ENCODE measurements at places on chromosomes 16 and 17.

DNA sequence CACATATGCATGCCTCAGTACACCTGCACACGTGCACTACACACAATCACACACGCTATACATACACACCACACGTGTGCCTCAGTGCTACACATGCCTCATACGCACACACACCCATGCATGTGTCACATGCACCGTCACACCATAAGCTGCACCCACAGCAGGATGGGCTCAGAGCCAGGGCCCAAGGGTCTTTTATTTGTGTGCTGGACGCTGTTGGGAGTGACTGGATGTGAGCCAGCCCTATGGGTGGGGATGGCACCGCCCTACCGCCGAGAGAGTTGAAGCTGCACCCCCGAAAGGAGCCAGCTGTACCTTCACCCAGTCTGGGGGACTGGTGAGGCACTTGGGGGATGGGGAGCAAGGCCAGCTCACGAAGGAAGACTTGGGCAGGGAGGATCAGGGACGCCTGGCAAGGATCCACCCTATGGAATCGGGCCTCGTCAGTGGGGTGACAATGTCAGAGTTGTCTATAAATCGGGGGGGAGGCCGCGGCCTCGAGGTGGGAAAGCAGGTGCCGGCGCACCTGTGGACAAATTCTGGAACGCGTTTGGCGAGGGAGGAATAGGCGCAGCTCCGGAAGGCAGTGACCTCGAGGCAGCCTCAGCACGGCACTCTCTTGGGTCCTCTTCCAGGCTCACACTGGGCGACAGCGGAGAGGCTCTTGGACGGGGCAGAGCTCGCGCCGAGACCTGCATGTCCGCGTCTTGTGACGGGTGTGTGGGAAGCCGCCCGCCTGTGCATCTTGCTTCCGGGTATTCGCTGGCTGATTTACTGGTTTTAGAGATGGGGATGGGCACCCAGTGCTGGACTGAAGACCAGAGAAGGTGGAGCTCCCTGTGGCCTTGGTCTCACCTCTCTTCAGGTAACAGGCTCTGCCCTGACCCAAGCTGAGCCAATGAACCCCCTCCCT is 7.3 kb downstream of the RGS11 start:
- DNase-seq, result no peak

DNA sequence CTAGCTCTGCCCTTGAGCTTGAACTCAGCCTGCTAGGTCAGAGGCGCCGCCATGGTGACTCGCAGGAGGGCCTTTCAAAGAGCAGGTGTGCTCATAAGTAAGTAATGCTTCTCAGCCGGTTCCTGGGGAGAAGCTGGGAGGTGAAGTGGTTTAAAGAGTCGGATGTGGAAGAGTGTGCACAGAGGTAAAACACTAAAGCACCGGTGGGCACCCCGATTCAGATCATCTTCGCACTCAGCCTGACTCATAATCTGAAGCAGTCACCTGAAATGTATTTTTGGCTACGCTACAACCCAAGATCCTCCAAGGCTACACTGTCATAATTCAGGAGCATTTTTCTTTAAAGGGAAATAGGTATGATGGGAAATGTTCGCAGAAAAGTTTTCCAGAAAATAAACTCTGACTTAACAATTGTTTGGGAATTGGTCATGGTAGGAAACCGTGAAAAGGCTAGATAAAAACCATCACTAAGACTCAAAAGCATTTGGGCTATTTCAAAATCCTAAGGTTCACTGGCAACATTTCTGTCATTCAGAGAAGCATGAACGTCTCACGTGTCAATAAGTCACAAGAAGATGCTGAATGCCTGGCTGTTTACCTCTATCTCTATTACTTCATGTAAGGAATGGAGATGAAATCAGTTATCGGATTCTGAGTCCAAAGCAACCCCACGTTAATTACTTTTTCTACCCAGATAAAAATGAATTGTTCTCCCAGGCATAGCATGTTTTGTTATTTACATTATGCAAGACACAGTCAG is 17.8 kb downstream of the CDH8 start:
- DNase-seq, result no peak

DNA sequence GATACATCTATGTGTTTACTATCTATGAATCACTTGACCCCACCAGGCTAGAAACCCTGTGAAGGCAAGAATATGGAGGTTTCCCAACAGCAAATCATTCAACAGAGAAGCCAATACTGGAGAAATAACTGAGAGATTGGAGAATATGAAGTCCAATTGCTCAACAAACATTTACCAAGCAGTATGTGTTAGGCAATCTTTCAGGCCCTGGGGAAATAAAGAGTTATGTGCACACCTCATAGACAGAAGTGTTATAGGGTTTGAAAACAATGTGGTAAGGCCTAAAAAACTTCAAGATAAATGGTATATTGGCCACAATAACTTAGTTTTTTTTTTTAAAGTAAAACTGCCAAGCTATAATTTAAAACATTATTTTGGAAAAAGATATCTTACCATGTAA is 1245.8 kb downstream of the CDH11 start:
- DNase-seq, result no peak

- no peak for DNase-seq
Measured at GRCh38 chr17:29645515-29646051, 22.9 kb upstream of the CORO6 start.

Data from endothelial cell (in vitro differentiated cells).